ENCODE measurements at places on chromosomes 5 and 9.

- DNase-seq = no peak
These were observed 11.6 kb downstream of the SKIC3 start for GRCh38 chr5:95543017-95543705.

DNA sequence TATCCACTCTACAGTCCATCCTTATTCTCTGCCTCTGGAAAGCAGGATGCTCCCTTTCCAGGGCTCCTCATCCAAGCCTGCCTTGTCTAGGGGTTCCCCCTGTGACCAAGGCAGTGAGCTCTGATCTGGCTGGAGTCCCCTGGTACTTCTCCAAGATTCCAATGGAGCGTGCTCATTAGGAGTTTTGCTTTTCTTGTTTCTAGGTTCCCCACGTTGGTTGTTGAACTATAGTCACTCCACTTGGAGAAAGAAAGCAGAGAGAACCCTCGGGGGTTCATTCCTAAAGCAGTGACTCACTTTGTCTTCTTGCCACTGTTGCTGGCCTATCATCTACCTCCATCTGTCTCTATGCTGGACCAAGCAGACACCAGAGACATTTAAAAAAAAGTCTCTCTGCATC, 192.6 kb downstream of the TLE4 start:
- no peak for DNase-seq

- DNase-seq = no peak
These were observed 616.6 kb upstream of the SEMA6A start for GRCh38 chr5:117191251-117191650.

DNA sequence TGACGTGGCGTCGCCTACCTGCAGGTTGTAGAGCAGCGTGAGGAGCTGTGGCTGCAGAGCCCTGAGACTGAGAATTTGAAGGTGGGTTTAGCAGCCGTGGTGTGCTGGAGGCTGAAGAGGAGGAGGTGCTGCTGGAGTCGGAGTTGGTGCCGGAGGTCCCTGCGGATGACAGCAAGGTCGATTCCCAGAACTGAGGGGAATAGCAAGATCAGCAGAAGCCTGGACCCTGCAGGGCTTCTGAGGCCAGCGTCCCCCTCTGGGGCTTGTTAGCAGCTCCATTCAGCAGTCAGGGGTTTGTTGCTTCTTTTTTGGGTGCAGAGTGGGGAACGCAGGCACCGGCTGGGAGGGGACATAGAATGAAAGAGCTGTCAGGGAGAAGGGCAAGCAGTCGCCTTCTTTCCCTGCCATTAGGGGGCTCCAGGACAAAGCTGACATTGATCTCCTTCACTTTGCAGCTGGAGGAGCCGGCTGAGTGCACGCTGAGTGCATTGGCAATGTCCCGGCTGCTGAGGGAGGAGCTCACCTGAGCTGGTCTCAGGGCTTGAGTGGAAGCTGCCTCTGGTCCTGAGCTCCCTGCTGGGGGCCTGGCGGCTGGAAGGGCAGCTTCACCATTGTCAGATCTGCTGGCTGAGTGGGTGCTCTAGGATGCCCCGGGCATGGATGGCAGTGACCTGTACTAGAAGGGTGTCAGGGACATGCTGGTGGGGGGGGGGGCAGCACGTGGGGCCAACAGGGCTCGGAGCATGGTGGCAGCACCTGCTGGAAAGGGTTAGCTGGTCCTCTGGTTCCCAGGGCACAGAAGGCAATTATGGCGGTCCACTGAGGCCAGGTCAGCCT, 20.8 kb downstream of the OBP2B start:
- DNase-seq = no peak

DNA sequence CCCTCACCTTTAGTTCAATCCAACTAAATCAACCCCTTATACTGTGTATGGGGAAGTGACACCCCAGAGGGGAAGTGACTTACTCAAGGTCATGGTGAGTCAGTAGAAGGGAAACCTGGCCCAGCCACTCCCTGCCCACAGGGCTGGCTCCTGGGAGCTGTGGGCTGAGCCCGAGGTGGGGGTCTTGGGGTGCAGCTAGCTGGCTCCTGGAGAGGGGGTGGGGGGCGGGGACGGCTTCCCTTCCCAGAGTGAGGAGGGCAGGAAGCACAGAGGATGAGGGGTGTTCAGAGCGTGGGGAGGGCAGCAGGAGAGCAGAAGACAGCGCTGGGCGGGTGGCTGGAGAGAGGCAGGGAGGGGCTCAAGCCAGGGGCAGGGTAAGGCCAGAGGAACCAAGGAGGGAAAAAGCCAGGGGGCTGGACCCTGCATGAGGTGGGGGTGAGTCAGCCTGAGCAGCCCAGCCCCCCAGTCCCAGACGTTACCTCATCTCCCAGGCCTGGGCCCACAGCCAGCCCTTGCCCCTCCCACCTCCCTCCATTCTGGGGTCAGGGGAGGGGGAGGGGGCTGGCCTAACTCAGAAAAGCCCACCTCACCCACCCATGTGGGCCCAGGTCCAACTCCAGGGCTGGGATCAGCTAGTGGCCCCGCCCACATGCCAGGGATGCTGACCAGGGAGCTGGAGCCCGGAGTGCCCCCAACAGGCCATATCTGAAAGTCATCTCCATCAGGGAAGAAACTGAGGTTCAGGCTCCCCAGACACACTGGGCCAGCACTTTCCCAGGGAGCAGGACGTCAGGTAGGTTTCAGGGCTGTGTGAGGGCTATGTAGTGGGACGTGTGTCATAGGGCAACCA, 2.8 kb downstream of the PDLIM7 start:
- DNase-seq = peak; percentile 44

DNA sequence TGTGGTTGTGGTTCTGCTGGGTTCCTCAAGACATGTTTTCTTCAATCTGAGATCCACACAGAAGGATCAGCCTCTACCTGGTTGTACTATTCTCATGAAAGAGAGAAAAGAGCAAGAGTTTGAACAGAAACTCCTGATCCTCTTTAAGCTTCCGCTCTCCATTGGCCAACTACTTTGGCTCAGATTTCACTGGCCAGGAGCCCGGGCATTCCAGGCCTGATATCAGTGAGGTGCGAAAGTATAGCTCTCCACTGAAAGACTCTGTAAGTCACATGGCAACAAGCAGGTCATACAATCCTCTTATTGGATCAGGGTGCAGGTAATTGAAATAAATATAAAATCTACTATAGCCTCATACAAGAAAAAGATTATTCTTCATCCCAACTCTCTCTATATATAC, 920.5 kb downstream of the TLE4 start:
- no peak for DNase-seq

GRCh38 chr9:71518045-71518827, 250.1 kb downstream of the CEMIP2 start:
- no peak for DNase-seq

DNA sequence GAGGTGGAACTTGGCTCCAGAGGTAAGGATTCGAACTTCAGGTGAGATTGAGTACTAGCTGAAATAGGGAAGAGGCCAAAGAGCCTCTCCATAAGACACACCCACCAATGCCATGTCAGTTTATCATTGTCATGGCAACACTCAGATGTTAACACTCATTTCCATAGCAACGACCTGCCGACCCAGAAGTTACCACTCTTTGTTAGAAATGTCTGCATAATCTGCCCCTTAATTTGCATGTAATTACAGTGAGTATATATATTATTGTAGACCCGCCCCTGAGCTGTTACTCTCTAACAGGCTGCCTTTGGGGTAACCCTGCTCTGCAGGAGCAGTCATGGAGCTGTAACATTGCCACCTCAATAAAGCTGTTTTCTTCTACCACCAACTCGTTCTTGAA, 10.2 kb upstream of the NTRK2 start:
- no peak for DNase-seq

DNA sequence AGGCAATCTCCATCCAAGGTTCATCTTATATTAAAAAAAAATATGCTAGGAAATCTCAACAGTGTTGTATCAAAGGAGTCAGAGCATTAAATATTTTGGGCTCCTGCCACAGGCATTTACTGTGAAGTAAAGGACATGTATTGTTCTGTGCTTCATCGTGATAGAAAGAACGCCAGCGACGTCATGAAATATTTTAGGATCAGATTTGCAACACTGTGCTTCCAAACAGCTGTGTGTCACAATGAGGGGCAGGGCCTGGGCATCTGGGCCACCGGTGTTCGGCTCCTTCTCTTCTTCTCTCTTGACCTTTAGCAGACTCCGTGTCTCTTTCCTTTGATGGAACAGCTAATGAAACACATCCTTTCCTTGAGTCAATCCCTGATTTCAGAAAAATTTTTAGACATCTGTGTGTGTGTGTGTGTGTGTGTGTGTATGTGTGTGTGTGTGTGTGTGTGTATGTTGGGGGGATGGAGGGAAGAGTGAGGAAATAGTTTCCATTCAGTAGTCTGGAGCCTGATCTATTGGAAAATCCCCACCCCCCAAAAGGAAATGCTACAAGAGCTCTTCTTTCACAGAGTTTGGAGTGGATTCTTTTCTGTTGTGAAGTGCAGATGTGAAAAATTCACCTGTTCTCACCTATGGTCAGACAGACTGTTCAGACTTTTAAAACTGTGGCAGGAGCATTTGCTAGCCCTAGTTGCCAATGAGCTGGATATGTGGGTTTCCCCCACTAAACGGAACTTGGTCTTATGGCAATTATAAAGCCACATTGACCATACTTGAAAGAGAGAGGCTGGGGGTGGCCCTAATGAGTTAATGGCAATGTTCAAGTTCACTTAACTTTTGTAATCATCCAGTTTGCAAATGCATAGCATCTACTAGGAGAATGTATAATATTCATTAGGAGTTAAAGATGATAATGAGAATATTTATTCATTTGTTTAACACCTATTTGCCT, 18.1 kb upstream of the TNC start:
- no peak for DNase-seq

GRCh38 chr5:114191441-114191840, 170.4 kb upstream of the KCNN2 start:
- no peak for DNase-seq

DNA sequence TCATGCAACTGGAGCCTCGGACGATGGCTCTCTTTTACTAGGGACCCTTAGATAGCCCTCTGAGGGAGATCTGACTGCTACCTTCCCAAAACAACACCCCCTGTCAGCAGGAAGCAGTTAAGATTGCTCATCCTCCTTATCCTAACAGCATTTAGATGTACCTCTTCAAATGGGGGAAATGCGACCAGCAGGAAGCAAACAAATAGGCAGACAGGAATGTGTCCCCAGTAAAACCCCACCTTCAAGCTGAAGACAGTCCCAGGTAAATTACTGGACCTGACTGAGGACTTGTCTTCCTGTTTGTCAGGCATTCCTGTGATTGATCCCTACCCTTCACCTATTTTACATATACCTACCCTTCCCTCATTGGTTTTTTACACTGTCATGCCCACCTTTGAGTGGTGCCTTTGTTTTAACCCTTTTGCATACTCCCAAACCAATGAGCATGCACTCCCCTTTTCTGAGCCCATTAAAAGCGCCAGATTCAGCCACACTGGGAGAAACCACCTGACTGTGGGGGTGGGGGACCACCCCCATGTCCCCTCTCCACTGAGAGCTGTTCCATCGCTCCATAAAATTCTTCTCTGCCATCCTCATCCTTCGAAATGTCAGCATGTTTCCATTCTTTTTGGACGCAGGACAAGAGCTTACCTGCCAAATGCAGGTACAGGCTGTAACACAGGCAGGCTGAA, 954.0 kb upstream of the CDH6 start:
- no peak for DNase-seq

GRCh38 chr9:16725066-16725465, 145.4 kb downstream of the BNC2 start:
- DNase-seq = no peak

DNA sequence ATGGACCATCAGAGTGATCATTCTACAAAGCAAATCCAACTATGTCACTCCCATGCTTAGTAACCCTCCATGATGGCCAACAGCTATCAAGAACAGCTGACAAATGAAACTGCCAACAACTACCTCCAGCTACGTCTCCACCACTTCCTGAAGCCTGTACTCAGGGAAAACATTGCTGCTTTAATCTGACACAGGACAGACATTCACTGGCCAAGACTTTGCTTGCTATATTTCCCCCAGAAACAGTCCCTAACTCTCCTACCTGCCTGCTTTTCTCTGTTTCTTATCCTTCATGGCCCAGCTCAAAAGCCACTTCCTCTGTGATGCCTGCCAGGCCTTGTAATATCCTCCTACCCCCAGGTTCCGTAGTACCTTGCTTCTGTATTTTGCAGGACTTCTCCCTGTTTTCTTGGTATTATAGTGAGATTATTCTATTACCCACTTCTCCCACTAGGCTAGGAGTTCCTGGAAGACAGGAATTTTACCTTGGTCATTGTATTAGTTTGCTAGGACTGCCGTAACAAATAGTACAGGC, 14.7 kb upstream of the RAB14 start:
- no peak for DNase-seq

Measured in activated B cell treated with CpG ODN at 0.5 μM for 24 hours (primary cell).